ENCODE measurements at places on chromosomes 1 and 21.

DNA sequence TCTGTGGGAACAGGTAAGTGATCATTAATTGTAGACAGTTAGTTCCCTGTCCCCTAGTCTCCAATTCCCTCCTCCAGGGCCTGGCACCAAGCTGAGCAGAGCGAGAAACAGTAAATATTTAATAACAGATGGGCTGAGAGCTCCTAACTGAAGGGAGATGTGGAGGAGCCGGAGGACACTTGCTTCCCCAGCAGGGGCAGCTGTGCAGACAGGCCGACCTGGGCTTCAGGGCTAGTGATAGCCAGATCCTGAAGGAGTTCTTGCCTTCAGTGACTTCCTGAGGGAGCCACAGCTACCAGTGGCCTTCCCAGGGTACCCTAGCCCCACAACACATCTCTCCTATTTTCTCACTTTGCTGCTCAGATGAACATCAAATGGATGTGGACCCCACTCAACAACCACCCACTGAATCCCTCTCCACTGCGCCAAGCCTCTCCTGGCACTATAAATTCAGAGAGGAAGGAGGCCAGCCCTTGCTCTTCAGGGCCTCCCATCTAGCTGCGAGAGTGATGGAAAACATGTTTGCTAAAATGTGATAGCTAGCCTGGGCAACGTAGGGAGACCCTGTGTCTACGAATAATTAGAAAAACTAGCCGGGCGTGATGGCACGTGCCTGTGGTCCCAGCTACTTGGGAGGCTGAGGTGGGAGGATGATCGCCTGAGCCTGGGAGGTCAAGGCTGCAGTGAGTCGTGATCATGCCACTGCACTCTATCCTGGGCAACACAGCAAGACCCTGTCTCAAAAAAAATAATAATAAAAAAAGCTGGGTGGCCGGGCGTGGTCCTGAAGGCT lies 26.9 kb upstream of the SYNC start:
- no peak for DNase-seq

DNA sequence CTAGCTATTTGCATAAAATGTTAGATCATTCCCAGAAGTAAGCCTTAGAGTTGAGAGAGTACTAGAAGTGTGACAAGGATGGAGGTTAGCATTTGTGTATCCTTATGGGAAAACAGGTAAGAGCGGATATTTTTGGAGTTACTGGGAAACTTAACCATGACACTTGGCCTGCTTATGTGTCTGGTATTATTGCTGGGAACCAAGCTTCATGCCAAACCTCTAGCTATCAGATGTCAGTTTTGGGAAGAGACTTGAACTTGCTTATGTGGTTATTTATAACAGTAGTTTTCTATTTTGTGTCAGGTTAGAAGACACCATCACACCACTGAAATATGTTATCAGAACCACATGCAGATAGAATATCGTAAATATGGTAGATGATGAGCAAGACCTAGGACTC lies 230.3 kb upstream of the SGIP1 start:
- no peak for DNase-seq

DNA sequence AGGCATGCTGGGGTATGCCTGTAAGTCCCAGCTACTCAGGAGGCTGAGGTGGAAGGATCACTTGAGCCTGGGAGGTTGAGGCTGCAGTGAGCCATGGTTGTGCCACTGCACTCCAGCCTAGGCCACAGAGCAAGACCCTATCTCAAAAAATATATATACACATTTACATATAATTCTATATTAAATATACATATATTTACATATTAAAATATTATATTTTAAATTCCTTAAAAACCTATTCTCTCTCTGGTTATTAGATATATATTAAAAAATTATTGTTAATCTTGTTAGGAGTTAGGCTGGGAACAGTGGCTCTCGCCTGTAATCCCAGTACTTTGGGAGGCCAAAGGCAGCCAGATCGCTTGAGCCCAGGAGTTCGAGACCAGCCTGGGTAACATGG lies 22.7 kb downstream of the GLMN start:
- no peak for DNase-seq

DNA sequence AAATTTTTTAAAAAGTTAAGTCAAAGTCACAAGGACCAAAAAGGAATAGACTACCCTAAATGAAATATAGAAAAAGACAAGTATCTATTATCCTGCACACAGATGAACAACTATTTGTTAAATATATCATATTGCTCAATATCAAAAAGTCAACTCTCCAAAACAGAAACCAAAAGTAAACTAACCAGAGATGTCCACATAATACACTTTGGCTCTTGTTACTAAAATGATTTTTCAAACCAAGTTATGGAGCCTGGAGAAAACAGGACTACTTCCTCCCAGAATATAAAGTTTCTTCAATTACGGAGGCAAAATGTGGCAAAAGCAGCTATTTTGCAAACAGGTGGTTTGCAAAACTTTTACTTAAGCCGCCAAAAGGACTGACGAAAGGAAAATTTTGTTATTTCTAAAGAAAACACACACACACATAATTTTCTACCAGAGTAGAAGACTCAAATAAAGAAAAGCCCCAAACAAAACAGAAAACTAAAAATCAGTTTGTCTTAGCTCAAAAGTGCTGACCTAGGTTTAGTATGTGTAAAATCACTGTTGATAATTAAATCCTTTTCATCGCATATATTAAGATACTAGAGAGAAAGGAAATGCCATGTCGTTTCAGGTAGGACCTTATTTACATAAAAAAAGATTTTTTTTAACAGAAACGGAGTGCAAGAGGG lies 1.1 kb downstream of the DPYD start:
- no peak for DNase-seq

DNA sequence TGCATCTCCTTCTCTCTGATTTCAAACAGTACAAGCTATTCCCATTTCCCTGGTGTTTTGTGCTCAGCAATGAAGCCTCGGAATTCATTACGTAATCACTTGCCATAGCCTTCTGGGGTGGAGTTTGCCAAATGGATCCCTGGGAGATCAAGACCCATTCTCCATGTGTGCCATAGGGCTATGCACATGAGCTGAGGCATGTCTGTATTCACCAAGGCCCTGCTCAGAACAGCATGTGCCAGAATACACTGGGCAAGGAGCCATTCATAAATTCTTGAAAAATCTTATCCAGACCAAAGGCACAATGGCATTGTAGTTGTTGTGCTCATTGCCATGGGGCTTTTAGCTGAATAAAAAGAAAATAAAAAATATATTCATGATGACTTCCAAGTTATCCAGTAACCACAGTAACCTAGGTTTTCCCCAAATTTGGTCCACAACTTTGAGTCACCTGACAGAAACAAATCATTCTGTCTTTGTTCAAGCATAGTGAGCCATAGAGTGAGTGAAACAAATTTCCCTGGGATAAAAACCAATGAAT lies 53.0 kb downstream of the CRB1 start:
- peak; percentile 77 for DNase-seq

- DNase-seq, result no peak
Observed at GRCh38 chr21:15557925-15558324, 171.9 kb upstream of the USP25 start.

DNA sequence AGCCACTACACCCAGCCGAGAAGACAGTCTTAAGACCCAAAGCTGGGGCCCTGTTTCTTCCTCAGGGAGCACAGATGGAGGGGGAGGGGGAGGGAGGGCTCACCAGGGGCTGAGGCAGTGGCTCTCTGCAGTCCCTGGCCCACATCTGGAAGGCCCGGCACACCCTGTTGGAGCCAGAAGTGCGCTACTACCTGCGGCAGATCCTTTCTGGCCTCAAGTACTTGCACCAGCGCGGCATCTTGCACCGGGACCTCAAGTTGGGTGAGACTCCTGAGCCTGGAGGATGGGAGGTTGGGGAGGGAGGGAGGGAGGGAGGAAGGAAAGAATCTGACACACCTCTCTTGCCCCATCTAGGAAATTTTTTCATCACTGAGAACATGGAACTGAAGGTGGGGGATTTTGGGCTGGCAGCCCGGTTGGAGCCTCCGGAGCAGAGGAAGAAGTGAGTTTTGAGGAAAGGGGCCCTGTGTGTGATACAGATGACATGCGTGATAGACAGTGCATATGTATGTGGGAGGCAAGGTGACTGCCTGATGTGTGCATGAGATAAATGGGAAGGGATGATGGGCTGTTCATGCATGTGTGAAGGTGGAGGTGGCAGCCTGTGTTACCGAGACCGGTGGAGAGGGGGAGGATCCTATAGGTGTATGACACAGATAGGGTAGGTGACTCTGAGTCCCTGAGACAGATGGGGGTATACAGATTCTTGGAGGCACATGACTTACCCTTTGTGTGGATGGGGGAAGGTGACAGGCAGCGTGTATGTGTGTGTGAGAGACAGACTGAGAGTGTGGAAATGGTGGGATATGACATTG lies 1.5 kb downstream of the PLK3 start:
- no peak for DNase-seq

DNA sequence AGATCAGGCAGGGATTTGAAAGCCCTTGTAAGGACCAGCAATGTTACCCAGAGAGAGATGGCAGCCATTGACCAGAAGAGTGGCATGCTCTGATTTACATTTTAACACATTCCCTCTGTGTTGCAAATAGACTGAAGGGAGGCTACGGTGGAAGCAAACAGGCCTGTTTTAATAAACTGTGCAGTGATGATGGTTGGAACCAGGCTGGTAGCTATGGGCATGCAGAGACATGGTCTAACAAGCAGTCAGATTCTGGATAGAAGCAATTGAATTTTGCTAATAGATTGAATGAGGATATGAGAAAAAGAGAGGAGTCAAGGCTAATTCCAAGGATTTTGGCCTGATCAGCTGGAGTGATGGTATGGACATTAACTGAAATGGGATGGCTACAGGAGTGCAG lies 32.3 kb upstream of the ZNF648 start:
- DNase-seq, result no peak

GRCh38 chr1:109790735-109791494 lies 27.2 kb upstream of the EPS8L3 start:
- DNase-seq, result no peak
